ENCODE measurements at places on chromosomes 11 and 22.

- no peak for DNase-seq
Measured at GRCh38 chr11:84612645-84613044, 1014.5 kb downstream of the DLG2 start.

GRCh38 chr11:127136438-127136837, 135.9 kb upstream of the KIRREL3 start:
- no peak for DNase-seq

GRCh38 chr22:43666457-43666856, 145.6 kb downstream of the EFCAB6 start:
- DNase-seq: no peak

DNA sequence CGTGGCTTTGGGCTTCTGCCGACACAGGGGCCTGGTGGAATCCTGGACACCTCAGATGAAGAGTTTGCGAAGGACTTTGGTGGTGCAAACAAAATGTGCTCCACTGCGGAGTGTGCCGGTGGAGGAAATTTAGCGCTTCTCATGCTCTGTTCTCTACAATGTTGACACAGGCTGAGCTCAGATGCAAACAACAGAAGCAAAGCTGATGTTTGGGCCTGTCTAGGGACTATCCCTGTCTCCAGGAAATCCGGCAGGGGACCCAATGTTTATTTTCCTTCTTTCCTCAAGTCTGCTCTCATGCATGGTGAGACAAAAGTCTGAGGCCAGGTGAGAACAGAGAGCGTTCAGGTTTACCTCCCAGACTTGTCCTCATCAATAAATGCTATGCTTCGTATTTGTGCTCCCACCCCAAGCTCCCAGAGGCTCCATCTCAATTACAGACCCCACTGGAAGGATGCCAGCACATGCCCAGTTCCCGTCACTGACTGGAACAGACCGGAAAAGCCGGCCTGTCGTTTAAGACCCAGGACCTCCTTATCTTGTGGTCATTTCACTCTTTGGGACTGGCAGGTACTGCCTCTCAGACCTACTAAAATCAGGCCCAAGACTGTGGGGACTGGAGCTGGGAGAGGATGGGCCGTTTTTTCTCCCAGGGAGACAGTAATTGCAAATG, 105.7 kb upstream of the B3GAT1 start:
- DNase-seq: no peak

Measured in stimulated activated CD8-positive, alpha-beta memory T cell treated with anti-CD3 and anti-CD28 coated beads, Interleukin-7, amount 100 ng/mL, for 48 hours (primary cell).